ENCODE measurements at places on chromosomes 1 and 21. TPM values are rescaled to one million over a fixed set of nuclear protein-coding genes. Genes with fewer than 3 reads are reported as not detected.

ILDR2 gene
- 34.3 TPM for total RNA-seq

DNA sequence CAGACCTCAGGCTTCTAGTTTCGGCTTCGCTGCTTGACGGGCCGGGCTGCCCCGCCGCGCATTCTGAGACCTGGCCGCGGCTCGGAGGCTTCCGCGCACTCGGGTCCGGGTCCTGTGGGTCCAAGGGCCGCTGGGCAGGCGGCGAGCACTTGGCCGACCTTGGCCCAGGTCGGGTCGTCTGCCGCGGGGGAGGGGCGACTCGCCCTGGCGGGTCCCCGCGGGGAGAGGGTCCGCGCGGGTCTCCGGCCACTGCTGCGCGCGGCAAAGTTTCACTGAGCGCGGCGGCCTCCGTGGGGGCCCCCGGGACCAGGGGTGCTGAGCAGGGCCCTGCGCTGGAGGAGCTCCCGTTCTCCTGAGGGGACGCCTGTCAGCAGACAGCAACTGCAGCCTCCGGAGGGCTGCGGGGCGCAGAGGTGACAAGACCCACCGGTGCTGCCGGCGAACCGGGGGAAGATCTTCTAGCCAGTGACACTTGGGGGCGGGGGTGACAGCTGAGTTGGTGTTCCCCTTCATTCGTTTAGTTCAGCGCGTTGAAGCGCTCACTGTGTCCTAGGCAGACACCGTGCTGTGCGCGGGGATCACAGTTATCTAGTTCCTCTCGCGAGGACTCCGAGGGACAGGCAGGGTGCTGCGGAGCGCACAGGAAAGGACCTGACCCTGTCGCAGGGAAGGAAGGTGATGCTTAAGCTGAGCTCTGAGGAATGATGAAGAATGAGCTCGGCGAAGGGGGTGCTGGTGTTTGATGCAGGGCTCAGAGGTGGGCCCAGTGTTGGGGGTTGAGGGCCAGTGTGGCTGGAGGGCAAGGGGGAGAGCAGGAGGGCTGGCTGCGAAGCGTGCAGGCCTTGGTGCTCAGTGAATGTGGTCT lies 725 bp downstream of the MTFR1L start:
- DNase-seq: peak; percentile 76

GRCh38 chr1:192633533-192634253 lies 2.3 kb upstream of the RGS13 start:
- DNase-seq: peak; percentile 37

- no peak for DNase-seq
Observed at GRCh38 chr1:240484804-240485443, 127.0 kb downstream of the GREM2 start.

DNA sequence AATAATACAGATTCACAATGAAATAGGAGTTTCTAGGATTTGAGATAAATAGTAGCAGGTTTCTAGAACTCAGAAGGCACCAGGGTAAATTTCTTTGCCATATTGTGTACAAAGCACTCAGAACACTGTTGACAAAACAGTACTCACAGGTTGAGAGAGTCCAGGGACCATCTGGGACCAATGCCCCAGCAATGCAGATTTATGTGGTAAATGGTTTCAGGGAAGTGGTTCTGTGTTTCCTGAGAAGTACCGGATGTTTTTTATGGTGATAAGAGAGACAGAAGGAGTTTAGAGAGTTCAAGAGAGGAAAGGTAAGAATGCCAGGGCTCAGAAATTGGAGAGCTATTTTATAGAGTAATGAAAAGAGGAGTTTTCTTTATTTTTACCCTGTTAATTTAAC lies 29.6 kb upstream of the DIPK1A start:
- DNase-seq: no peak

All from neural progenitor cell (in vitro differentiated cells).